Ovary (tissue), 10 donors: ENCODE measurements at places on chromosomes 1 and 21. TPM values are rescaled to one million over a fixed set of nuclear protein-coding genes. Genes with fewer than 3 reads are reported as not detected.

C1orf94 gene
- total RNA-seq = not detected

OTUD7B gene
- 28.8 TPM for total RNA-seq

CCDC24 gene
- total RNA-seq = 5.3 TPM

MTX1 gene
- total RNA-seq = 18.5 TPM

DNA sequence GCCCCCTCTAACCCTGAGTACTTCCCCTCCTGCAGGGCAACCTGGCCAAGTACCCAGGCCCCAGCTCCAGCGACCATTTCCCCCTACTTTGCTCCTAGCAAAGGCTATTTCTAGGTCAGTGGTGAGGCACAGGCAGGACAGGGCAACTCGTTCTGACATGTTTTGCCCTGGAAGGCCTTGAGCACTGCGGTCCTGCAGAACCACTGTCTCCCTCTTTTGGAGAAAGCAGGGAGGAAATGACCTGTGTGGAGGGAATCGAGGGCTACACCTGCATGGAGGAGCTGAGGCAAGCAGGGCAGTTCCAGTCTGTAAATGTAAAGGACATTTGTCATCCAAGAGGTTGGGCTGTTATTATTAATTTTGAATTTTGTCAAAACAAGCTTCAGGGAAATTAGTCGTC, 99.1 kb downstream of the PPIAL4G start:
- H3K27ac ChIP-seq = no peak overlapping the region
- no peak overlapping the region for H3K4me3 ChIP-seq
- no peaks in the 10 kb centered on the region for H3K36me3 ChIP-seq
- no peak for DNase-seq
- no peaks in the 10 kb centered on the region for H3K4me1 ChIP-seq

DNA sequence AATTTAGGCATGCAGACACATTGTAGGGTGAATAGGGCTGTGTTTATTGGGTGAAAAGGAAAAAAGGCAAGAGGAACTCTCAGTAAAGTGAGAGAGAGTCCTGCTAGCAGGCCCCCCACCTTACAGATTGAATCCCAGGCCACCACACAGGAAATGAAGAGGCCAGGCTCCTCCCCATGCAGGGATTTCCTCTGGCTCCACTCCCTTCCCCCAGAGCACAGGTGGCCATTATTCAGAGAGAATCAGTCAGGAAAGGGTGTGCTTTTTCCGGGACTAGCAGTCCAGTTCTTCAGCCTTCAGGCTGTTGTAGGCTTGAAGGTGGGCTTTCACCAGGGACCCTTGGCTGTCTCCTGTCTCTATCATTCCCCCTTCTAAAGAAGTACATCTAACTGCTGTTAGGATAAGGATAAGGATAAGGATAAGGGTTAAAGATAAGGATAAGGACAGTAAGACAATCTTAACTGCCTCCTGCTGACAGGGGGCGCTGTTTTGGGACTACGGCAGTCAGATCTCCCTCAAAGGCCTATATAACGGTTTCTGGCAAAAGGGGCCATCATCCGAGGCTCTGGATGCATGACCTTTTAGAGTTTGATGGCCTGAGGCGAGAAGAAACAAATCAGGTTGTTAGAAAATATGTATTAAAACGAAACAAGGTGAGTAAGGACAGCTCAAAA, 26.3 kb downstream of the ZNF648 start:
- H3K27ac ChIP-seq = no peak overlapping the region
- no peaks in the 10 kb centered on the region for H3K4me1 ChIP-seq
- DNase-seq = no peak
- H3K36me3 ChIP-seq = no peaks in the 10 kb centered on the region
- no peaks in the 10 kb centered on the region for H3K27me3 ChIP-seq
- no peak overlapping the region for H3K4me3 ChIP-seq

DNA sequence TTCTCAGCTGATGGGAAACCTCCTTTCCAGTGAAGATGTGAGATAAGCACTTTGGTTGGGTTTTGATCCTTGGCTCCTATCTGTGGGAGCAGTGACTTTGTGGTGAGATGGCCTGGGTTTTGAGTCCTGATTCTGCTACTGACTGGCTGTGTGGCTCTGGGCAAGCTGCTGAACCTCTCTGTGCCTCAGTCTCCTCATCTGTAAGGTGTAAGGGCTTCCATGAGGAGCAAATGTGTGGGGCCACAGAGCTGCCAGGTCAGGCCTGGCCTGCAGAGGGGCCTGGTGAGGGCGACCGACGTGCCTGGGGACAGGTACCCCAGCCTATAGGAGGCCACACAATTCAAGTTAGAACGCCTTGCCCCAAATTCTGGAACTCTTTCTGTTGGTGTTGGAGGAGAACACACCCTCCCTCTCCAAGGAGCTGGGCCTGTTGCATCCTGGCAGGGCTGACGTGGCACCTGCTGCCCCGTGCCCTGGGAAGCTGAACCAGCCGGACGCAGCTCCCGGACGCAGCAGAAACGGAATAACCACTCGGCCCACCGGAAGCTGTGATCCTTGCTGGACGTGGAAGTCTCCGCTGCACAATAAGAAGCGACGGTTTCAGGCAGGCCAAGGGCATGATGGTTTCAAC, 62.7 kb downstream of the AGPAT3 start:
- H3K4me1 ChIP-seq = peaks cover 2% of the 10 kb centered on the region
- H3K4me3 ChIP-seq = no peak overlapping the region
- H3K27ac ChIP-seq = no peak overlapping the region

- no peaks in the 10 kb centered on the region for H3K36me3 ChIP-seq
- DNase-seq = no peak
- H3K4me1 ChIP-seq = no peaks in the 10 kb centered on the region
- no peak overlapping the region for H3K27ac ChIP-seq
- H3K27me3 ChIP-seq = no peaks in the 10 kb centered on the region
- no peak overlapping the region for H3K4me3 ChIP-seq
Measured at GRCh38 chr1:9680828-9681227, 29.3 kb downstream of the PIK3CD start.
